ENCODE measurements at places on chromosomes 4 and X.

DNA sequence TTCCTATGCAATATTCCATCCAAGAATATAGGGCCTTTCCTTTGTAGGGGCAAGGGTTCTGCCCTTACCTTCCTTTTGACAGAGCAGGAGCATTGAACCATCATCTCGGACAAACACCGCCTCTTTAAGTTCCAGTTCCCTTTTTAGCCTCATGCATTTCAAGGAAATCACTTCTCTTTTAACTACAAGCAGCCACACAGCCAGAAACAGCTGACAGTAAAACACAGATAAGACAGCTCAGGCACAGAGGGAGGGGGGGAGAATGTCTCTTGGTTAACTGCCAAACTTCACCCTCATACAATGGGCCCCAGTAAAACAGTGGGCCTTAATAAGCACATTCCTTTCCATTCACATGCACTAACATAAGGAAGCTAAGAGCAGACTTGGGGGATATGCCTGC lies 648.3 kb downstream of the GABRG1 start:
- DNase-seq: no peak

GRCh38 chr4:76993787-76994641 lies 44.5 kb downstream of the SEPTIN11 start:
- peak; percentile 86 for DNase-seq

GRCh38 chr4:152166567-152166966 lies 369.3 kb downstream of the FBXW7 start:
- no peak for DNase-seq

- no peak for DNase-seq
Observed at GRCh38 chr4:169707958-169708643, 49.6 kb downstream of the HPF1 start.

DNA sequence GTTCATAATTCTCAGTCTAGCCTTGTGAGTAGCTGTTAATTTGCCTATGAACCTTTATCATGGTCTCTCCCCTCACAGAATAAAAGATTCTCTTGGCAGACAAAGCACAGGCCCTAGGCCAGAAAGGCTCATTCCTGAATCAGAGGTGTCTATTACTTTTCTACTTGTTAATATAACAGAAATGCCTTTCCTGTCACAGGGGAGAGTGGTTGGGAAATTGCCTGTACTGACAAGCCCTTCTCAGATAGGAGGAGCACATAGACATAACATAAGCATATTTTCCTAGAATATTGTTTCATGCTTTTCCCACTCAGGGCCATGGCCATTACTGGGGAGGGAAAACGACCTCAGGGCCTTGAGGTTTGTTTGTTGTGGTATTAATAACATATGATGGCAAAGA lies 308.3 kb downstream of the BMPR1B start:
- no peak for DNase-seq

DNA sequence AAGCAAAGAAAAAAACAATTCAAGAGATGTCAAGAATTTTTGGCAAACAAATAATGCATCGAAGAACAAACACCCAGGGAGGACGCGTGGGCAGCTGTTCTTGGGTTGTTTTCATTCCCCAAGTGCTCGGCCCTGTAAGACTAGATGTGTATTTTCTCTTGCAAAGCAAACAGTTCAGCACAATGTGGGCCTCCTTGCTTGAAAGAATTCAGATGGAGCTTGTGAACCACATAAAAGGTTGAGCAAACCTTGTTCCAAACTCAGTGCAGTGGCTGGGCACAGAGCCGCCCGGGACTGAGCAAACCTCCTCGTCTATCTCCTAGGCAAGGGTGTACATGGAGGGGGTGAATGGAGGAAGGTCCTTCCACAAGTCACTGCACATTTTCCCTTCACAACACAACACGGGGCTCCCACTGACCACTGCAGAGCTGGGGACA lies 82.4 kb downstream of the HTRA3 start:
- no peak for DNase-seq

DNA sequence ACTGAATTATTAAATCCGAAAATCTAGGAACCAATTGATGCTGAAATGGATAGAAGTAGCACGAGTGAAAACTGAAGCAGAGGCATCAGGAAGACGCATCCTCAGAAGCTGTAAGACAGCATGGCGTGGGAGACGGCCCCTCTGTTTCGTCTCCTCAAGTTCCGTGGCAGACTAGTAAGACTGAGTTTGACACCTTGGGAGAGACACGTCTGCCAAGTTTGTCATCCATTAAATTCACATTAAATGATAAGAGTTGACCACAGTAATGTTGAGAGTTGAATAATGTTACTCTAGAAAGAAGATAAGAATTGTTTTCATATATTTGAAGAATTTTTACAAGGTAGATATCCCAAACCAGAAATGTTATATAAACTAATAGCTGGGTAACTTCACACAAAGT lies 736.1 kb upstream of the FRG1 start:
- DNase-seq: no peak

DNA sequence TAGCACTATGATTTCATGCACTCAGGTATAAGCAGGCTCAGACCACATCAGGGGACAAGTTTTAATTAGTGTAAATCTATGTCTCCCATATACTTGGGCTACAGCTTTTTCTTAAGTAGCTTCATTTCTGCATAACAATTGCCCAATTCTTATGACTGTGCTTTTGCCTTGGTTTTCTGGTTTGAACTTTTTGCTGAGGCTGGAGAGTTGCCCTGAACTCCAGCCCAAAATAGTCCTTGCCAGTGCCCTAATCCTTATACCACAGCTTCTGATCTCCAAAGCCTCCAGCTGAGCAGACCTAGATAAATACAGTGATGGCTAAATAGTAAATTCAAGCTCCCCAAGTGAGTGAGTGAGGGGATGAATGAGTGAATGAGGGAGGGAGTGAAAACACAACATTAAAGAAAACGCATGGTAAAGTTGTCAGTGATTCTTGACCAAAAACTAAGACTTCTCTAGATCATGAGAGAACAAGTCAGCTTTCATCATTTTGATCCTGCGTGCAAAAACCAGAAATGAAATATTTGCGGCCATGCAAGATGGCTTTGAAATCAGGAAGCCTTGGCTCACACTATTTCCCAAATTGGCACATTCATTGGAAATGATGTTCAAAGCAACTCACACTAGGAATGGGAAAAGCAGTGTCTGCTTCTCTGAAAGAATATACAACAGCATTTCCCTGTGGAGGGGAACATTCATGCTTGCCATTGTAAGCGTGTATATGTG lies 437.1 kb upstream of the CTSO start:
- DNase-seq: no peak

DNA sequence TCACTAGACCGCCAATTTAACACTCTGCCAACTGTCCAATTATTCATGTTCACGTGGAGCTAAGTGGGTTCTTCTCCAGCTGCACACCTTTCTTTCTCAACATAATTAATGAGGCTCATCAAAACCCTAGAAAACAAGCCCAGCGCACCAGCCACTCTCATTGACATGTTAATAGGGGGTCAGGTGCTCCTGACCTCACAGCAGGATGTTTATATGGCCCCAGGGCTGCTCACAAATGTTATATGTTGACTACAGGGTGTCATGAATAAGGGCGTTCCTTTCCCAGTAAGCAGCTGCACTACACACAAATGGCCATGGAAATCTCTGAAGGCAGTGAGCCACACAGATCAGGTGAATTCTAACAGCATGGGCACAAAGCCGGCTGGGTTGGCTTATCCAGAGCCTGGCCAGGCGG lies 209.8 kb downstream of the MGST2 start:
- DNase-seq: no peak

- no peak for DNase-seq
Observed at GRCh38 chr4:40600850-40601249, 28.8 kb downstream of the RBM47 start.

DNA sequence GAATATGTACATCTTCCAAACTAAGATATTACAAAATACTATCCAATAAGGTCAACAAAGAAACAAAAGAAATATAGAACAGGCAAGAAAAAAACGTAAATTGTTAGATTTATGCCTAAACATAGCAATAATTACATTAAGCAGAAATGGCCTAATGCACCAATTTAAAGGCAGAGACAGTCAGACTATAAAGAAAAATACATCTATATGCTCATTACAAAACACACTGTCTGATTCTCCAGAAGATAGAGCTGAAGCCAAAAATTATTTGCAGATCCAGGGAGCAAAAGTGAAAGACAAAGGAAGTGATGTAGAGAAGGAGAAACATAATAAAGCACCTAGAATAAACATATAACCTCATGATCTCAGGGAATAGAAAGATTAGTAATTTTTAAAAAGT lies 246.9 kb downstream of the PAPSS1 start:
- DNase-seq: no peak

- DNase-seq: peak; percentile 0
Observed at GRCh38 chrX:122094611-122095010, 1047.2 kb downstream of the GLUD2 start.

- DNase-seq: peak; percentile 68
Observed at GRCh38 chr4:103915224-103915869, 195.6 kb upstream of the TACR3 start.

DNA sequence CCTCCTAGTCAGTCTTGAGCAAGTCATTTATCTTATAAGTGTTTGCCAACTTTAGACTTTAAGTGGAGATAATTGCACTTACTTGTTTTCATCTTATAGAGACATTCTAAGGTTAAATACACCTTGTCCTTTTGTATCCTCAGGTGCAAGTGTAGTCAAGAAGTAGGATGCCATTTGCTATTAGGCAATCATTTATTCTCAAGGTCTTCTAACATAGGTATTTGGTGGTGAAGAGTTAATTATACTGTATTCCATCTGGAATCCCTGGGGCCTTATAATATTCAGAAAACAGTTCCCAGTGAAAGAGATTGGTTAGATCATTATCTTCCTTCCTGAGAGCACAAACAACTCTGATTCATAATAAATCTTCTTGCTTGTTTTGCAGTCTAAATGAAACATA lies 23.7 kb downstream of the SULT1E1 start:
- DNase-seq: no peak

DNA sequence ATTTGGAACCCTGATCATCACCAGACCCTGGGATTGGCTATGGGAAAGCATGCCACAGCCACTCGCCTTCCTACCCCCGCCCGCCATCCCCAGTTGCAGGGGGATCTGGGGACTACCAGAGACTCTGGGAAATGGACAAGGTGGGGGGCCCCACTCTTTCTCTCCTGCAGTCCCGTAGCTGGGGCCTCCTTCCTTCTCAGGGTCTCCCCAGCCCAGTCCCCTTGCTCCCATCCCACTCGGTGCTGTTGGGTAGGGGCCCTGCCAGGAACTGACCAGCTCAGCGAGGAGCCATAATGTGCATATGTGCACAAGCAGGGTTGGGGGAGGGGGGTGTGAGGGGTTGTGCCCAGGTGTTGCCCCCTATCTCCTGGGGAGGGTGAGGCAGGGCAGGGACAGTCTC lies 3.4 kb upstream of the USP11 start:
- DNase-seq: no peak
